ENCODE measurements at places on chromosomes 1 and 21. TPM values are rescaled to one million over a fixed set of nuclear protein-coding genes. Genes with fewer than 3 reads are reported as not detected.

DNA sequence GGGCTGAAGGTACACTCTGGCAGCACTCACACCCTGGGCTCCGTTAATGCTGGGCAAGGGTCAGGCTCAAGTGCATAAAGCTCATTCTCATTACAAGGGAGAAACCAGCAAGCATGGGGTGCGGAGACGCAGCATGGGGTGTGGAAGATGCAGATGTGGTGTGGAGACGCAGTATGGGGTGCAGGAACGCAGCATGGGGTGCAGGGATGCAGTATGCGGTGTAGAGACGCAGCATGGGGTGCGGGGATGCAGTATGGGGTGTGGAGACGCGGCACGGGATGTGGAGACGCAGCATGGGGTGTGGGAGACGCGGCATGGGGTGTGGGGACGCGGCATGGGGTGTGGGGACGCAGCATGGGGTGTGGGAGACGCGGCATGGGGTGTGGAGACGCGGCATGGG, 390.7 kb downstream of the NPHP4 start:
- H3K4me3 ChIP-seq: no peak overlapping the region
- H3K27ac ChIP-seq: no peak overlapping the region
- peaks cover 19% of the 10 kb centered on the region for H3K4me1 ChIP-seq

SYNJ1 gene
- 4.7 TPM for total RNA-seq

CELA3A gene
- total RNA-seq: 2.2 TPM

DNA sequence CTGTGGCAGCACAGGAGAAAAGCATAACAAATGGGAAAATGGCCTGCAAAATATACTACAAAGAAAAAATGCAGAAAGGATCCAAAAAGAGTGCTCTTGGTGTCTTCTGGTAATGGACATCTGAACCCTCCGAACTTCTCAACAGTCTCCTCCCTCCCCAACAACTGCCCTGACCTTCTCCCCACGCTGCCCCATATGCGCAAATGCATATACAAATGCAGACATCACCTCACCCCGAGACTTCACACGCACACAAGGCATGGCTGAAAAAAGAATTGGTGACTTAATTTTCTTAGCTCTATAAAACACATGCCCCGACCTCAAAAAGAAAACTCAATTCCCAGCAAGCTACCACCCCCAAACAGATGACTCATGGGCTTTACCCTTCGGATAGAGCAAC, 8.4 kb downstream of the KCND3 start:
- H3K4me3 ChIP-seq: no peak overlapping the region
- no peak for DNase-seq
- peaks cover 1% of the 10 kb centered on the region for H3K27me3 ChIP-seq
- H3K27ac ChIP-seq: no peak overlapping the region

DNA sequence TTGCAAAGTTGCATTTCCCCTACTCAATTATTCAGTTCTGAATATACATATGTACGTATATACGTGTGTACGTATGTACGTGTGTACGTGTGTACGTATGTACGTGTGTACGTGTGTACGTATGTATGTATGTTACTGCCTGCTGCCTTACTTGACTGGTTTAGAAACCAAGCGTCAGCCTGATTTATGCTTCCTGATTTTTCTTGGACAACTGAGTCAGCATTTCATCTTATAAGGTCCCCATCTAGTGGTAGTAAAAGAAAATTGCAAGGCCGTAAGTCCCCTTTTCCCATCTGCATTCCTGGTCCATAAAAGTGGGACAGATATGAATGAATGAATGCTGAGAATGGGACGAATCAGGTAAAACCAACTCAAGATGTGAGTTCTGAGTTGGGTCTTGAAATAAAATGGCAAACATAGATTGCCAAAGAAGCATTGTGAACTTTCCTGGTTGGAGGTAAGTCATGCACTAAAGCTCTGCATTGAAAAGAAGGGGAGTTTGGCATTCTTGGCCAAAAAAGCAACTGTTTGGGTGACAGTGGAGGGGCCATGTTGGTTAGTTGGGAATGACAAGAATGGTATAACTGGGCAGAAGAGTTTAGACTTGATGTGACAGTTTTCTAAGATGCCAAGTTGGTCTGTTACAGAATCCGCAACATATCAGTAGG, 76.4 kb upstream of the DNAH14 start:
- peak; percentile 56 for DNase-seq
- no peak overlapping the region for H3K4me3 ChIP-seq
- H3K27me3 ChIP-seq: no peaks in the 10 kb centered on the region
- H3K27ac ChIP-seq: no peak overlapping the region
- no peaks in the 10 kb centered on the region for H3K36me3 ChIP-seq

DNA sequence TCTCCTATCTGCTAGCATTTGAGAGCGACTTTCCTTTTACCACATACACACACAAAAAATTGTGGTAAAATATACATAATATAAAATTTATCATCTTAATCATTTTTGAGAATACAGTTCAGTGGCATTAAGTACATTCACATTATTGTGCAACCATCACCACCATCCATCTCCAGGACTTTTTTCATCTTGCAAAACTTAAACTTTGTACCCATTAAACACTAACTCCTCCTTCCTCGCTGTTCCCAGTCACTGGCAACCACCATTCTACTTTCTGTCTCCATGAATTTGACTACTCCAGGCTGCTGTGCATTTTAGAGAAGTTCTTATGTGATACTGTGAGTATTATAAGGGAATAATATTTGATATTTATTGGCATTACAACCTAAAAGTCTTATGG, 181.3 kb downstream of the C1orf21 start:
- no peak for DNase-seq
- no peaks in the 10 kb centered on the region for H3K36me3 ChIP-seq
- no peaks in the 10 kb centered on the region for H3K27me3 ChIP-seq
- no peak overlapping the region for H3K27ac ChIP-seq
- H3K4me1 ChIP-seq: no peaks in the 10 kb centered on the region
- no peak overlapping the region for H3K4me3 ChIP-seq

OPRD1 gene
- total RNA-seq: 0.07 TPM

- no peaks in the 10 kb centered on the region for H3K36me3 ChIP-seq
- peaks cover 11% of the 10 kb centered on the region for H3K4me1 ChIP-seq
- peak; percentile 80 for DNase-seq
- peak overlapping the region; percentile 58 for H3K4me3 ChIP-seq
- H3K27ac ChIP-seq: peak overlapping the region; percentile 98
These were observed 466 bp downstream of the VPS26C start for GRCh38 chr21:37266515-37267221.

GRCh38 chr21:44907225-44907965, 13.3 kb downstream of the ITGB2 start:
- peaks cover 4% of the 10 kb centered on the region for H3K27me3 ChIP-seq
- H3K36me3 ChIP-seq: no peaks in the 10 kb centered on the region
- no peak overlapping the region for H3K27ac ChIP-seq
- H3K4me1 ChIP-seq: peaks cover 5% of the 10 kb centered on the region

DNA sequence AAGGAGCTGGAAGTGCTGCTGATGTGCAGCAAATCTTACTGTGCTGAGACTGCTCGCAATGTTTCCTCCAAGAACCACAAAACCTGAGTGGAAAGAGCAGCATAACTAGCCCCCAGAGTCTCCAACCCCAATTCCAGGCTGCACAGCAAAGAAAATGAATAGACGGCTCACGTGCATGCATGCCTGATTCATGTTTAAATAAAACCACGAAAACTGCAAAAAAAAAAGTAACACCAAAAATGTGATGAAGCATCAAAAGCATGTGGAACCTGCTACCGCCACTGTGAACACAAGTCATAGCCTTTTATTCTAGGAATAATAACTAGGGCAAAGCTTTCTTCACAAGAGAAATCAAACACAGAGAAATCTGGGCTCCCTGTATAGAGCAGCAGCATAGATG, 9.6 kb upstream of the TRNP1 start:
- no peak overlapping the region for H3K4me3 ChIP-seq
- H3K27ac ChIP-seq: no peak overlapping the region
- H3K36me3 ChIP-seq: no peaks in the 10 kb centered on the region
- no peak for DNase-seq
- no peaks in the 10 kb centered on the region for H3K27me3 ChIP-seq
- no peaks in the 10 kb centered on the region for H3K4me1 ChIP-seq

Data from hepatocyte (in vitro differentiated cells).